Fibroblast of mammary gland (primary cell): ENCODE measurements at places on chromosomes 4 and X.

- DNase-seq = no peak
Measured at GRCh38 chrX:148562846-148563245, 62.4 kb downstream of the AFF2 start.

DNA sequence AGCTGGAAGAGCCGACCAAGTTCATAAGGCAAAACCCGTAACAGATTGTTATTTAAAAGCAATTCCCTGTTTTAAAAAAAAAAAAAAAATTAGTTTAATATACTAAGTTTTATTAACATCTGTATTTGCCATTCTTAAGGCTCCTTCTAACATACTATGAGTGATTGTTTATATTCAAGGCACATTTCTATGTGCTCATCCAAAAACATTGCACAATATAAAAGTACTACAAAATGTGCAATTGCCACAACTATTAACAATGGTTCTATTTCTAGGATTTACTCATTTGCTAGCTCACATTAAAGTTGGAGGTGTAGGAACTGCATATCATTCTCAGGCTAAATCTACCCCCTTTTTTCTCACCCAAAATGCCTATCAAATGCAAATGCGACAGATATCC, 46.1 kb downstream of the CNOT6L start:
- DNase-seq = peak; percentile 53

- no peak for DNase-seq
Measured at GRCh38 chr4:148438047-148438446, 4.2 kb downstream of the NR3C2 start.

GRCh38 chr4:184890499-184890898, 64.7 kb upstream of the ACSL1 start:
- no peak for DNase-seq

- no peak for DNase-seq
Measured at GRCh38 chr4:74529284-74530041, 84.5 kb downstream of the AREG start.

DNA sequence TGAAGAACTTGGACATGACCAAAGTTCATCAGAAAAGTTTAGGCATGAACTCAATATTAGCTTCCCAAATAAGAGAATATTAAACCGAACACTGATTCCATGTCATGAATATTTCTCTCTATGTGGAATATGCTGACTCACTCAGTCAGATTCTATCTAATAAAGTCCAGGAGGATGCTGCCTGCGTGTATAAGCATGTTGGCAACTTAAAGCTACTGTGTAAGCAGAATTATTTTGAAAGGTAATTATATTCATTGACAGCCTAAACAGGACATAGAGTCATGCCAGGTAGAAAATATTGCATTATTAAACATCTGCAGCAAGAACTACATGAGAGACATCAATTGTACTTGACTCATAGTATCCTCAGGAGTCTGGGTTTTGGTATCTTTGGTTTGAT, 367.9 kb upstream of the SPOCK3 start:
- no peak for DNase-seq

GRCh38 chrX:45803383-45803921, 602.8 kb upstream of the DIPK2B start:
- DNase-seq = peak; percentile 97

DNA sequence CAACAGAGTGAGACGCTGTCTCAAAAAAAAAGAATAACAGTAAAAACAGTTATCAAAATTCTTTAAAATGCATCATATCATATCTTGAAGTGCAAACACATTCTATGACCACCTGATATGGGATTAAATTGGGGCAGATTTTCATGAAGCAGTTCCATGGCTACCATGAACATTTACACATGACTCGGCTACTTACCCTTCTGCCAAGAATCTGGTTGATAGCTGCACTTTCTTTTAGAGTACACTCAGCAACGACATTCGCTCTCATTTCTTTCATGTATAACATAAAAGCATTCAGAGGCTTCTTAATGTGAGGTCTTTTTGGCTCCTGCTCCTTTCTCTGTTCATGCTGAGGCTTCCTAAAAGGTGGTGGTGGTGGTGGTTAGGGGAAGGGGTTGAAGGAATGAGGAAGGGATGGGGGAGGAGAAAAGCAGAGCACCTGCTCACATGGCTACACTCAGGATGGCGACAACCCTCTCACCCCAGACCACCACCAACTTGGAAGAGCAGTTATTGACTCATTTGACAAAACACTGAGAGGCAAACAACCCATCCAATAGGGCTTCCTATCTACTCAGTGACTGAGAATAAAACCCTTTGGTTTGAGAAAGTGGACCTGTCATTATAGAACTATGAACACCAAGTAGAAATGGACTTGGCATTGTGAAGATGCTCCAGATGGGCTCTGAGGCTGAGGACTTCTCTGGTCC, 88.5 kb downstream of the HADH start:
- peak; percentile 17 for DNase-seq

DNA sequence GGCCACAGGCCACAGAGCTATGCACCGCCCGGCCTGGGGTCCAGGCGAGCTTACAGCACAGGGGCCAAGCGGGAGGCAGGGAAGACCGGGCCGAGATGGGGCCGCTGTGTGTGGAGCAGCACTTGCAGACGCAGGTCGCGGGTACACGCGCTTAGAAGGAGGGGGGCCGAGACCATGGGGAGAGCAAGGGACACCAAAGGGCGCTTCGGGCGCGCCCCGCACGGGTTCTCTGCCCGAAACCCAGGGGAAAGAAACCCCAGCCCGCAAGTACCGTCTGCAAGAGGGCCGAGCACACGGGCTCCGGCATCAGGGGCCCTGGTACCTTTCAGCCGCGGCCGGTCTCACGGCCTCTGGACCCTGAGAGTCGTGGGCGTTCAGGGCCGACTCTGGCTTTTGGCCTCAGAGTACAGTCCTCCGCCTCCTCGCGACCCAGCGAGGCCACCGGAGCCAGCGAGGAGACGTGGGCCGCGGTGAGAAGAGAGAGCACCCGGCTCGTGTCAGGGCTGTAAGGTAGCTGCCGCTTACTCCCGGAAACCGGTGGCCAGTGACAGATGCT, 342 bp downstream of the EOLA2 start:
- no peak for DNase-seq

DNA sequence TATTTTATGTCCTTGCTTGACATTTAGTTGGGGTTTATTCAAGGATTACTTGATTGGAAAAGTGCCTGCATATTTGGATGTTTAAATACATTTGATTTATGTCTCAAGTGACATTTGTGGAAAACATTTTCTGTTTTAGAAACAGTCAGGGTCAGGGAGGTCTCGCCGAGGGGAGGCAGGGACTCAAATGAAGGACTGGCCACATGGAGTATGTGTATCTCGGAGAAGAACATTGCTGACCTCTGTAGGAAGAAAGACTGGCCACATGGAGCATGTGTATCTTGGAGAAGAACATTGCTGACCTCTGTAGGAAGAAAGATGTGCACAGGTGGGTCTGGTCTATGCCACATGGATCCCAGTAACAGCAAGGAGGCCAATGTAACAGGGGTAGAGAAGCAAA, 233.6 kb downstream of the TRIML1 start:
- DNase-seq = peak; percentile 50

- peak; percentile 32 for DNase-seq
Measured at GRCh38 chr4:337932-338758, 531 bp downstream of the ZNF141 start.

DNA sequence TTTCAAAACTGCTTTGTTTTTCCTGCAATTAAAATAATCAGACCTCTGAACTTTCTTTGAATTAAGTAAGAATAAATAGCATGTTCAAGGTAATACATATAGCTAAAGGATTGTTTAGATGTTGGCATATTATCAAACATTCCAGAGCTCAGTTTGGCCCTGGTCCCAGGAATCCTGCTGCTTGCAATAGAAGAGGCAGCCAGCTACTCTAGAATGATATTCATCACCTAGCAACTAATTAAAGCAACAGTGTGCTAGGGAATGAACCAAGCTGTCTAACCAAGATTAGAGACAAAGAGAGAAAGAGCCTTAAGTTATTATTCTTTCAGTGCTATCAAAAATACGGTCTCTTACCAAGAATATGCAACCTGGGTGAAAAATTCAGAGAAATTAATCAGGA, 460.9 kb downstream of the GABRG1 start:
- peak; percentile 30 for DNase-seq

DNA sequence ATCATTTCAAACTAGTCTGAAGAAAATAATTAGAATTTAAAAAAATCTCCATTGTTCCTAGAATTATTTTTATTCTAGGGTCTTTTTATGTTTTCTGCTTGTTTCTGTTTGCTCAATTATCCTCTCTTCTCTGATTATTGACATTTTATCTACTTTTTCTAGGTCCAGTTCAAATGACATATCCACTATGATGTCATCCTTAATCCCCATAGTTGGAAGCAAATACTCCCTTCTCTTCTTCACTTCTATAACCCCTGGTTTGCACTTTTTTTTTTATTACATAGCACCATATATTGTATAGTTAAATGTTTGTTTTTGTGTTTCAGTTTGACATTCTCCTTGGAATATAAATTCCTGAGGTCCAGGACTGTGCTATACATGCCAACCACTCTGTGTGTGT, 82.6 kb downstream of the CT47B1 start:
- DNase-seq = no peak

GRCh38 chr4:146302822-146303221, 88.5 kb downstream of the REELD1 start:
- no peak for DNase-seq

DNA sequence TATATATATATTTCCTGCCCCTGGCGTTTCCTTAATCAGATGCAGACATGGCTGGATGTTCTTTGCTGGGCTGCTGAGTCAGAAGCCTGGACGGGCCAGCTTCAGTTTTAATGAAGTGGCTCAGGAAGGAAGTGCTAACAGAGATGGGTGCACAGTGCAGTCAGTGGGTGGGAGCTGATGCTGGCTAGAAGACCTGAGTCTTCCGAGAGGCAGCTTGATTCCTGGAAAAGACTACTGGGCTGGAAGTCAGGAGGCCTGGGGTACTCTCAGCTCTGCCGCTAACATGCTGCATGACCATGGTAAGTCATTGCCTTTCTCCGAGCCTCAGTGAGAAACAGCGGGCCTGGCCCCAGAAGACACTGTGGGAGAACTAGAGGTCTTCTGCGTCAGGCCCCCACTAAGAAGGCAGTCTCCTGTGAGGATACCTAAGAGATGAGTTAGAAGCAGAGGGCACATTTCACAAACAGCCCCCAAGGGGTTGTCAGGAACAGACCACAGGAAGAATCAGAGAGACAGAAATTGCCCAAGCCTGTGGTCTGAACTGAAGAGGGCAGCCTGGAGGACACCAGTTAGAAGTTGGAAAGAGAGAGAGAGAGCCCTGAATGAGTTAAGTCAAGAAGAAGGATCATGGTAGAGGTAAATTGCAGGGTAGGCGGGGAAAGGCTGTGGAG, 8.3 kb upstream of the CD40LG start:
- DNase-seq = peak; percentile 65

DNA sequence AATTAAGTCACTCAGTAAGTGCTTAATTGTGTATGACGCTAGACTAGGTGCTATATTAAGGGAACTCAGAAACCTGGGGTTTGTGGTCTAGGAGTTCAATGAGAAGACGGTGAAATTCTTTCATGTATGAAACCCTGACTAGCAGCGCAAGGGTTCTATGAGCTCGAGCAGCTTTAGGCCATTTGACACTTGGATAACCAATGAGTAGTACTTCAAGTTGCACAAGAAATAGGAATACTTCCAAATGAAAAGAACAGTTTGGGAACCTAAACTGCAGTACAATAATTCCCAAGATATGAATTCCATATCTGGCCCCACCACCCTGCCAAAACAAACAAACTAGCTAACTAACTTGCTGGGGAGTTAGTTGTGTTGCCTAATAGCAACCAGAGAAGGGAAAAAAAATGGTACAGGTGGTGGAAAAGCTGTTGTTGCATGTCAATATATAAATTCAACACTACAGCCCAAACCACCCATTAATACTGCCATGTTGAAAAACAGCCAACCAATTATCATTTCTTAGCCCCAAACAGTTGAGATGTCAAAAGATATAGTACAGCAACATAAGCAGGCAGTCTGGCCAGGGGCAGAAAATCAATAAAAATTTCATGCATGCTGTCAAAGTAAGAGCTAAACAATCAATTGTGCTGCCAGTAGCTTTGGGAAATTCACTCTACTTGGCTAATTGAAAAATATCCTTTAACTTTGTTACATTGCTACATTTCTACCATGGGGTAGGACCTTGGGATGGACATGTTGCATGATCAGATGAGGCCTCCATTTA, 54.6 kb upstream of the MCF2 start:
- DNase-seq = peak; percentile 28

- DNase-seq = no peak
Measured at GRCh38 chr4:31737419-31737818, 1017.2 kb downstream of the PCDH7 start.

- no peak for DNase-seq
Measured at GRCh38 chrX:793216-793770, 162.7 kb downstream of the SHOX start.

DNA sequence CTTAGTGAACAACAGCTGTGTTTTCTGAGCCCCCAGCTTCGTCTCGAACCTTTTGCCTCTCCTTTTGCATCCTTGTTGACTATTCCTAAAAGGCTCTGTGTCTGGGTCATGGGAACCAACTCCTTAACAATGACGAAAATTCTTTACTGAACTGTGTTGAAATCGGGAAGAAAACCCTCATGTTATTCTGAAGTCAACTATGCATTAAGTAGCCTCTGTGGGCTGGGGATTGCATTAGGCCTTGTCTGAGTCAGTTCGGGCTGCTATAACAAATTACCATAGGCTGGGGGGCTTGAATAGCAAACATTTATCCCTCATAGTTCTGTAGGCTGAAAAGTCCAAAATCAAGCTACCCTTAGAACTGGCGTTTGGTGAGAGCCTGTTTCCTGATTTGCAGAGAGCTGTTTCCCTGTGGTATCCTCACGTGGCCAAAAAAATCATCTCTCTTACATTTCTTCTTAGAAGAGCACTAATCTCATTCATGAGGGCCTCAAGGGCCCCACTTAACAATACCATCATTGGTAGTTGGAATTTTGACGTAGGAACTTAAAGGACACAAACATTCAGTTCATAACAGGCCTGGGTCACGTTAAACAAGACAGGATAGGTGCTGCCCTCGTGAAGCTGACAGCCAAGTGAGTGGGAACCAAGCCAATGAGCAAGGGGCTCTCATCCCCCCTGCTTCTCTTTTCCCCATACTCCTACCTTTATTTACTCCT, 75.9 kb downstream of the CLNK start:
- no peak for DNase-seq

- peak; percentile 53 for DNase-seq
Measured at GRCh38 chrX:122572461-122572860, 611.6 kb upstream of the GRIA3 start.

DNA sequence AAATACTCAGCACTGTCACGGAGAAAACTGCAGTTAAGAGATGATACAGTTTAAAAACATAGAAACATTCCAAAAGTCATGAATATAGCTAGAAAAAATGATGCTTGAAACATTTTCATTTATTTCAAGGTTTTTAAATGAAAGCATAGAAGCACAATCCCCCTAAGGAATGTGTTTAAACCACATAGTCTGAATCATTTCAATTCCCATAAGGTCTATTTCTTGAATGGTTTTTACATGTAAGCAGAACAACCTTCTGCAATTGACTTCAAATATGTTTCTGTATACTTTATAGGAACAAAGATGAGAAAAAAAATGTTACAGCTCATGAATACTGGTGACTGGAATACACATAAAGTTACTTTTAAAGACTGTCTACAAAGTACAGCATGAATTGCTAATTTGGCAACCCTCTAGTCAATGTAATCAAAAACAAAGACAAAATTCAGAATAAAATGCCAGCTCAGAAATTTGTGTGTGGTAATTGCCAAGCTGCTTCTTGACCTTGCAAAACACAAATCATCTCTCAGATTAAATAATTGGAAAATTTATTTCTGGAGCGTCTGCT, 886.4 kb upstream of the ADGRL3 start:
- peak; percentile 21 for DNase-seq
